ENCODE measurements at places on chromosomes 4 and X.

GRCh38 chrX:54134269-54134668, 48.8 kb downstream of the FAM120C start:
- no peak for DNase-seq

DNA sequence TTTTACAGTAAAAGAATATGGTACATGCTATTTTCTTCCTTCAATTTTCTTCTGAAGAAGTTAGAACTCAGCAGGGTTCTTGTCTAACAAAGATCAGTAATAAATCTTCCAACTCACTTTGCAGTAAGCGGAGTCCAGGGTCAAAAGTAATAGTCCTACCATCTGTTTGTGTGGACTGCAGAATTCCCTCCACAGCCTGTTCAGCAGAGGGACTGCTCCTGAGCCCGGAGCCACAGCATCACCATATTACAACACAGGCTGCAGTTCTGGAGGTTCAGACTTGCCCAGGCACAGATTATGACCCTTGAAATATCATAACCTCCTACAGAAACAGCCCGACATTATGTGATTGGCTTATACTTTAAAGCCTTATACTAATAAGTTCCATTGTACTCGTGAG, 10.3 kb downstream of the FHDC1 start:
- DNase-seq = no peak

DNA sequence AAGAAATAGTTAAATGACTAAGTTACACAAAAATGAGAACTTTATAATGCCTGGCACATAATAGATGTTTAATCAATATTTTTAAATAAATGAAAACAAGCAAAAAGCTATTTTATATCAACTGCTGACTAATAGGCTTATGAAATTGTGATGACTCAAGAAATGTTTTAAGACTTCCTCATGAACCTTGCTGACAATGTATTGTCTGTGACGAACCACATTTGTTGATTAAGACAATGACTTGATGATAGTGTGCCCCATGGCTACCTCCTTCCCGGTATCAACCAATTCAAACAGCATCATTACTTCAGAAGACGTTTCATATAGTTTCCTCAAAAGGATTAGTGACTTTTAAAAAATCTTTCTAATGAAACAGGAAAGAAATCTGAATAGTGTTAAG, 7.9 kb downstream of the CXCL6 start:
- no peak for DNase-seq

DNA sequence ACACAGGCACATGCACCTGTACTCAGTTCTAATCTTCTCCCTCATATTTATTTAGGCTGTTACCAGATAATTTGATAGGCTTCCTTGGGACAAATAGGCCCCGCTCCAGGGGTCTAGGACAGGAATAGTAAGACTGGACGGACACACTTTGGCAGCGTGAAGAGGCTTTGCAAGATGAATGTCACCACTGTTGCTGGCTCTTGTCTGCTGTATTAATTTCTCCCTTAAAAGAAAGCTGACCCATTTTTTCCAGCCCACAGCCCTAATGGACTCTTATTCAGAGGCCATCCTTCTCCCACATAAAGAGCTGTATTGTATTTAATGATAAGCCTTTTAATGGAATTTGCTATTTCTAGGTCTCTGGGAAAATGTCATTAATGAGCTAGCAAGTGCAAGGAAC, 18.0 kb downstream of the FAM184B start:
- DNase-seq = no peak

GRCh38 chrX:42770566-42770965, 7.4 kb downstream of the PPP1R2C start:
- DNase-seq = no peak

DNA sequence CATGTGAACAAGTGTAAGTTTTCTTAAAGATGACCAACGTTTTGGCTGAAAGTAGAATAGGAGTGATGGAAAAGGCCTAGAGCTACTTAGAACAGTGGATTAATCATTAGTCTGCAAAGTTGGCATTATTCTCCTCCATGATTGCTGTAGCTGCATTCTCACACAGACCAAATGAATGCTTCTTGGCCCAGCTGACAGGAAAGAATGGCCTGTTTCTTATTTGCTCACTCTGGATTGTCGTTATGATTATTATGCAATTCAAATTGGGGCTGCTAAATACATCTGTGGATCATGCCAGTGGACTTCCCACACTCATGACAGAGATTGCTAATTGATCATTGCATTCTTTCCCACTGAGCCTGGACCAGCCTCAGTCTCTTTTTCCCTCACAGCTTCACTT, 285.0 kb downstream of the STIM2 start:
- no peak for DNase-seq

GRCh38 chr4:37434469-37434868, 189.9 kb downstream of the NWD2 start:
- DNase-seq = no peak

DNA sequence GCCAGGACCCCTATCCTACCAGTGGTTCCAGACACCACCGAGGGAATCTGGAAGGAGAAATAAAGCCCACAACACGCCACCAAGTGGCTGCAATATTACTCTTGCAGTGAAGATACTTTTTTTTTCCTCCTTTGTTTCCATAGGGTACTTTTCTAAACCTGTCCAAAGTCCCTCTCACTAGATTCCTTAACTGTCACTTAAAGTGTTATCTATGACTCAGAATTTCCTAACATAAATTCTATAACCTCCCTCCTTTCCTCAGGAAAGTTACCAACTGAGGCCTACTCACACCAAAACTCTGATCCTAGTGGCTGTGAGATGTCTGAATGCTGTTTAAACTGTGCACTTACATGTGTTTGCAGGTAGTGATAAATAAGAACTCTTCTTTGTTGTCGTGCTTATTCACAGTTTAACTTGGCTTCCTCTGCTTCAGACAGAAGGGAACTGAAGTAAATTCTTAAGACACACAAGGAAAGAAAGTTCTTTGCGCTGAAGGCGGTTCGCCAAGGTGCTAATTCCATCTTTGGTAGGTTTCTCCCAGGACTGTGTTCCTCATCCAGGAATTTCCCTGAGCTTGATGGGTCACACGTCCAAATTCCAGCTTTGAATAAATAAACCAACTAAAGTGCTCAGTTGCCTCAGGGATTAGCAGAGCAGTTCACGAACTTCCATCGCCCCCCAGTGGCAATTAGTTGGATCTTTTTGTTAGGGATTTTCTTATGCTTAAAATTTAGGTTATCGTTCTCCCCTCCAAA, 10.7 kb upstream of the HCCS start:
- no peak for DNase-seq

DNA sequence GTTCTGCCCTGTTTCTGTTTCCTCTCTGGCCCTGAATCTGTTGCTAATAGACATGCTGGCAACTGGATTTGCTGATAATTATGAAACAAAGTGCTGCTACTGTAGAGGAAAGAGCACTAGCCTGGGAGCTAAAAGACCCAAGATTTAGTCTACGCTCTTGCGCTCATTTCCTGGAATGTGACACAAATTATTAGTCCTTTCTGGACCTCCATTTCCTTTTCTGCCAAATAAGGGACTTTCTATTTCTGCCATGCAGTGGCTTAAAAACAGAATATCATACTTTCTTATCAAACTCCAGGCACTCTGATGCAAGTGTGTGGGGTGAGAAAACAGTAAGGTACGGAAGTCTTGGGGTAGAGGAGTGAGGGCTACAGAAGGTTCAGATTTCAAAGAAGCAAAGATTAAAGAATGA, 48.3 kb upstream of the GPR174 start:
- DNase-seq = peak; percentile 60

GRCh38 chr4:176534566-176534965, 214.8 kb downstream of the SPCS3 start:
- DNase-seq = no peak

- DNase-seq = no peak
Observed at GRCh38 chrX:5998456-5998855, 230.2 kb downstream of the NLGN4X start.

DNA sequence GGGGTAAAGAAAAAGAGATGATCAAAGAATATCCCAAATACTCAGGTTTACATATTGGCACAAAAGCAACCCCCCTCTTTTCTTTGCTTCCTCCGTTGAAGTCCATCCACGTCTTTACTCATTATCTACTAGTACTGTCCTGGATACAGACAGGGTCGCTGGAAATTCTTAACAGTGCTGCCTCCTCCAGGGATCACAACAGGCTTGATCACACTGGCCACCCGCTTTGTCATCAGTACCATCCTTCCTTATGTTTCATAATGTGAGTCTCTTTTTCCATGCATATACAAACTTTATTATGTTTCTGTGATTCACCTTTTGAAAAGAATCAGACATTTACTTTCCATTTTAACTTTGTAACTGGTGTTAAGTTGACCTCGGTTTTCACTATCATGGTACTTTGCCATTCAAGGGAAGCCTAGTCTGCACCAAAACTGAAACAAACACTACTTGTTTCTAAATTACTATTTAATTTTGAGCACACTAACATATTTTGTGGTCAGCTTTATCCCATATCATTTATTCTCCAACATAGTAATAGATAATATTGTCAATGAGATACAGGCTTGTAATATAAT, 387.5 kb upstream of the PPP1R2C start:
- DNase-seq = no peak

DNA sequence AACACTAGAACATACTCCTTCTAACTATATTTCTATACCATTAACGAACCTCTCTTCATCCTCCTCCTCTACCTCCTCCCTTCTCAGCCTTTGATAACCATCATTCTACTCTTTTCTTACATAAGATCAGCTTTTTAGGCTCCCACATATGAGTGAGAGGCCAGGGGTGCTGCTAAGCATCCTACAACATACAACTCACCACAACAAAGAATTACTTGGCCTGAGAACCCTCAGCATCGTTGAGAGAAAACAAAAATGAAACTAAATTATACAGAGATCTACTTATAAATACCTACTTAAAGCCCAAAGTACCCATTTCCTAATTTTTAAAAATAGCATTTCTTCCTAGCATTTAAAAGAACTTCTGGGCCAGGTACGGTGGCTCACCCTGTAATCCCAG, 77.7 kb downstream of the CC2D2A start:
- DNase-seq = peak; percentile 36

DNA sequence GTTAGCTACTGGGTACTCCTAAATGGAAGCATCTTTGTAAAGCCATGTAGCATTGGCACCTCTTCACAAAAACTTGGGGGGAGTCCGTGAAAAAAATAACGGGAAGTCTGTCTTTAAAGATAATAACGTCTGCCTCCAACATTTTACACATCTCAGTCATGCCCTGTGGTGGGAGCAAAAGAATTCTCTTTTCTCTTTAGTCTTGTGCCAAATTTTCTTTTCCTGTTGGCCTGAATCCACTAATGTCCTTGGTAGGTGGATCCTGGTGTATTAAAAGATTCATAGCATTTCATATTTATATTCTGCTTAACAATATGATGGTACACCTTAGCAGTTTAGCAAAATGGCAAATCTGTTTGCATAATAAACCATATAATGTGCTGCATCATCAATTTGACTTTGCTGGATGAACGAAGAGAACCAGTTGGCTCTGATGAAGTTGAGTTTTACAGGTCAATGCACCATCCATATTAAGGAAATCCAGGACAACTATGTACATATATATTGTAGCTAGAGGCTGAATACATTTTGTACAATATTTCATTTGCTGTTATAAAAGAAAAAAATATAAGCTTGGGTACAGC, 746.4 kb upstream of the MAGEB2 start:
- DNase-seq = no peak

- DNase-seq = no peak
Observed at GRCh38 chr4:163263606-163264005, 68.8 kb downstream of the NPY1R start.

- no peak for DNase-seq
Observed at GRCh38 chr4:10079912-10080588, 36.5 kb downstream of the WDR1 start.

DNA sequence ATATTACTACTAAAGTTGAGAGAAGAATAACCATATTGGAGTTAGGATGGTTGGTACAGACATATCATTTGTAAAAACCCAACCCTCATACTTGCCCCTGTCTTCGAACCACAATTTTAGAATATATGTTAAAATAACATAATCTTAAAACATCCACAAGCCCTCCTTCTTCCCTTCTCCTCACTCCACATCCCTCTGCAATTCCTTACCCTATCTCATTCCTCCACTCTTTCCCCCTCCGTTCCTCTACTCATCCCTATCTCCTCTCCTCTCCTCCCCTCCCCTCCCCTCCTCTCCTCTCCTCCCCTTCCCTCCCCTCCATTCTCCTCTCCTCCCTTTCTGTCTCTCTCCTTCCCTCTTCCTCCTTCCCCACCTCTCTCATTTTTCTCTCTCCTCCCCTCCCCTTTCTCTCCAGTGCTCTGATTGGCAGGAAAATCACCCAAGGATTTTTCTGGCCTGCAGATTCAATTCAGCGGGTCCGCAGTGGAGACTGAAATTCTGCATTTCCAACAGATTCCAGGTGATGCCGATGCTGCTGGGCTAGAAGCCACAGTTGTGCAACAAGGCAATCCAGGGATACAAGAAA, 17.4 kb upstream of the ODAM start:
- DNase-seq = no peak

DNA sequence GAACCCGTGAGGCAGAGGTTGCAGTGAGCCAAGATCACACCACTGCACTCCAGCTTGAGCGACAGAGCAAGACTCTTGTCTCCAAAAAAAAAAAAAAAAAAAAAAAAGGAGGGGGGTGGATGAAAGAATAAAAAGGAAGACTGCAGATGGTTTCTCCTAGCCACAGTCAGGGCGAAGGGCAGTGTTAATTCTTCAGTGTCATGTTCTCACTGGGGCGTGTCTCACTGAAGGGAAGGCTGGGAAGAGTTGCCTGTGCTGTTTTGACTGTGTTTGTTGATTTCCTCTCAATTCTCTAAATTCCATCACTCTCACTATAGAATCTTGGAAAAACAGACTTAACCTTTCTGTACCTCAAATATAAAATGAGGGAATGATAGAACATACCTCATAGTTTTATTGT, 71.6 kb upstream of the DHX15 start:
- DNase-seq = no peak

DNA sequence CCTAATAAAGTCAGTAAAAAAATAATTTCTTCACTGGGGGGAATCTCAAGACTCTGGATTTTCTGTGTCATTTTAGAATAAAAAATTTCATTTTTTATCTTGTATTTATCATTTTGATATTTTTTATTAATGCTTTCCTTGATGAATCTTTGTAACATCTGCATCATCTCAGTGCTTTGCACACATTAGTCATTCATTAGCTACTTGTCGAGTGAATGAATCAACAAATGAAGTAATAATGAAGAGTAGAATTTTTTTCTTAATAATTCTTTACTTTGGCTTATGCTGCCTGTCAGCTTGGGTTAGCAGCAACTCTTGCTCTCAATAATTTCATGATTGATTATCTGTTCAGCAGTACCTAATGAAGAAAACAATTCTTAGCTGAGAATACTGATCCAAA, 530.8 kb downstream of the GRXCR1 start:
- DNase-seq = no peak

- no peak for DNase-seq
Observed at GRCh38 chrX:120262859-120263708, 12.5 kb downstream of the ZBTB33 start.

DNA sequence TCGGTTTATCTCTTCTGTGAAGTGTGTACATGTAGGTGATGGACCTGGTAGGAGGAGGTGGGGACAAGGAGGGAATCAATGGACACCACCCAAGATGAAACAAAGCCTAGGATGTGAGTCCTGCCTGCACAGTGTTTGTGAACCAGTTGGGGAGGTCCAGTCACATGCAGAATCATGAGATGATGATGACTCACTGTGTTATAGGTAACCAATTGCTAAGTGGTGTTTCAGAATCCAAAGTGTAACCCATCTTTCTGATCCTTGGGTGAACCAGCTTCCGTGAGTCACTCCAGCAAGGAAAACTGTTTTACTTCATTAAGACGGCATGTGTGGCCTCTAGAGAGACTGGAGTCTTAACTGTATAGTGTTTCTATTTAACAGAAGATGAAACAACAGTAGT, 57.9 kb upstream of the HPF1 start:
- DNase-seq = no peak

All from CD4-positive, alpha-beta T cell treated with Interleukin-12 subunit alpha and Interleukin-12 subunit beta, for 1 hour (primary cell).